ENCODE measurements at places on chromosomes 1 and 21.
A peak's percentile ranks its signal among the peaks of the same experiment; 100 is the strongest.

GRCh38 chr1:108570998-108571401 is 11.1 kb downstream of the EEIG2 start:
- DNase-seq, result no peak

GRCh38 chr21:24832961-24833360 is 774.3 kb downstream of the MRPL39 start:
- DNase-seq, result no peak

DNA sequence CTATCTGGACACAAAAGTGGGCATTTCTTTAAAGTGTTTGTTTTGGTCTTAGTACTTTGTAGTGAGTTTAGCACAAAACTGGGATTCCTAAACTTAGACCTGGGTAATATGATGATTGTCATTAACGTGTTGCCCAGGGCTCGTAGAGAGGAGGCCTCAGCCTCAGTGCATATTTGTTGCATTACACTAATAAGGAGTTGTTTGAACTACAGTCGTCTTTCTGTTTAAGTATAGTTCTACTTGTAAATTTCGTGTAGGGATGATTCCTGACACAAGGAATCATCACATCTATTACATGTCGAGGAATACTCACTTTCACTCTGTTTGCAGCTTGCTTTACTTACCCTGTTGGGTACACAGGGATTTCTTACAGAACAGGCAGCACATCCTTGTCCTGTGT is 85.0 kb downstream of the PRDM2 start:
- no peak for DNase-seq

GRCh38 chr1:220757441-220757840 is 9.3 kb downstream of the MTARC2 start:
- no peak for DNase-seq

DNA sequence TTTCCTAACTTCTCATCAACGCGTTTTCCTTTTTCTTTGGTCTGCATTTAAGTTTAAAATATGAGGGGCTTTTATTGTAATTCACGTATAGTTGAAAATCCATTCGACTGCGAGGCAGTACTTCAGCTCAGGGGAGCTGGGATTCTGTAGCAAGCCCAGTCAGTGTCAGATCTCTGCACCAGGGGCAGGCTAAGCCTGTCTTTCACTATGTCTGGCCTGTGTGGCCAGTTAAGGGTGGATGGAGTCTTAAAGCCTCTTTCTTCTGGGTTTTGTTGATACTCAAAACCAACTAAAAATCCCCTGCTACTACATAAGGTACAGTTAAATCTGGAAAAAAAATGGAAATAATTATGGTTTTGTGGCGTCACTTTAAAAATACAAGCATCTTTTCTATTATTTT is 124.7 kb downstream of the TYW3 start:
- DNase-seq, result no peak

- DNase-seq, result no peak
Observed at GRCh38 chr1:100469578-100469977, 68.4 kb upstream of the GPR88 start.

DNA sequence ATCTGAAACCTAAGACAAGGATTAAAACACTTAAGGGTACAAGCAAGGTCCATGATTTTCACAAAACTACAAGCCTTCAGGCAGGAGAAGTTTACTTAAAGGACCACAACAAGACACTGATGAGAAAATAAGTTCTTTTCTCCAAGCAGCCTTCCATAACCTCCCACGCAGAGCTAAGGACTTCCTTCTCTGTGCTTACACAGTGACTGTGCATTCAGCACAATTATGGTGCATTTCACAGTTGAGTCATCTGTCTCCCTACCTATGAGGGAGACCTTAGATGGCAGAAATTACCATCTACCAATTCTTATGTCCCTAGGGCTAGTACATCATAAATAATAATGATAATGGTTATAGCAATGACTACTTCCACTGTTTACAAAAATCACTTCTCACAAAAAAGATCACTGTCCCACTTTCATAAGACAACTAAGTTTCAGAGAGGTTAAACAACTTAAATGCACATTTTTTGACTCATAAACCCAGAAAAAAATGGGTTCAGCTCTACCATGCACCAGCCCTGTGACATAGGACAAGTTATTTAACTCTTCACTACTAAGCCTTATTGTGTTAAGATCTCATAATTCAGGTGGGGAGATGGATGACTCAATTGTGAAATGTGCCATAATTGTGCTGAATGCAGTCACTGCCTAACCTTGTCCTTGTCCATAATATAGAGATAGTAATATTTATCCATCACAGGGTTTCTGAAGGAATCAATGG is 45.3 kb downstream of the TARBP1 start:
- no peak for DNase-seq

- DNase-seq, result no peak
Observed at GRCh38 chr1:9278116-9278515, 14.6 kb upstream of the SPSB1 start.

GRCh38 chr1:87686671-87687070 is 358.0 kb downstream of the LMO4 start:
- no peak for DNase-seq

- no peak for DNase-seq
Observed at GRCh38 chr21:32392299-32392879, 423 bp downstream of the URB1 start.

GRCh38 chr1:201261771-201262547 is 21.3 kb upstream of the PKP1 start:
- no peak for DNase-seq

DNA sequence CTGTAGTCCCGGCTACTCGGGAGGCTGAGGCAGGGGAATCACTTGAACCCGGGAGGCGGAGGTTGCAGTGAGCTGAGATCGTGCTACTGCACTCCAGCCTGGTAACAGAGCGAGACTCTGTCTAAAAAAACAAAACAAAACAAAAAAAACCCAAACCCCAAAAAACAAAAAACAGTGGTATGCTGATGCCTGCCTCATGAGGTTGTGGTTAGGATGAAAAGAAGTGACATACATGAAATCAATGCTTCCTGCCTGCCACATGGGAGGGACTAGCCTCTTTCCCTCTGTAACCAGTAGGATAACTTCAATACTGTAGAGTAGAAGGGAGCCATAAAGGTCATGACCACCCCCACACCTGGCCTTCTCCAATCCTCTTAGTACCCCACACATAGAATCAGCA is 55.2 kb downstream of the TENT5C start:
- DNase-seq, result peak; percentile 32

GRCh38 chr1:37137014-37137413 is 102.7 kb upstream of the GRIK3 start:
- DNase-seq, result no peak

DNA sequence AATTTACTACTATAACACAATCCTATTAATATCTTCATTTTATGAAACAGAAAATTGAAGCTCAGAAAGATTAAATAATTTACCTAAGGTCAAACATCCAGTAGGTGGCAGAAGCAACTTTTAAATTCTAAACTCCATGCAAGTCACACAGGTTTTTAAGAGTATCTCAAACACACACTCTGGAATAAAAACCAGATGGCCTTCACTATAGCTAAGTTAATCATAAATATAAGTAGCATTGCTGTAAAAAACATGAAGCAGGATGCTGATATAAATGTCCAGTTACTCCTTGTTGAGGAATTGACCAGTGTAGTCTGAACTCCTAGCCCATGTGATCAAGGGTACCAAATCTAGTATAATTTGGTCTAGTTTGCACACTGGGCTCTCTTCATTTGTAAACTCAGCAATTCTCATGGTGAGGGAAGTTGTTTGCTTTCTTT is 9.4 kb upstream of the FMO3 start:
- DNase-seq, result no peak

- DNase-seq, result no peak
Observed at GRCh38 chr1:28718586-28719331, 18.0 kb upstream of the YTHDF2 start.

DNA sequence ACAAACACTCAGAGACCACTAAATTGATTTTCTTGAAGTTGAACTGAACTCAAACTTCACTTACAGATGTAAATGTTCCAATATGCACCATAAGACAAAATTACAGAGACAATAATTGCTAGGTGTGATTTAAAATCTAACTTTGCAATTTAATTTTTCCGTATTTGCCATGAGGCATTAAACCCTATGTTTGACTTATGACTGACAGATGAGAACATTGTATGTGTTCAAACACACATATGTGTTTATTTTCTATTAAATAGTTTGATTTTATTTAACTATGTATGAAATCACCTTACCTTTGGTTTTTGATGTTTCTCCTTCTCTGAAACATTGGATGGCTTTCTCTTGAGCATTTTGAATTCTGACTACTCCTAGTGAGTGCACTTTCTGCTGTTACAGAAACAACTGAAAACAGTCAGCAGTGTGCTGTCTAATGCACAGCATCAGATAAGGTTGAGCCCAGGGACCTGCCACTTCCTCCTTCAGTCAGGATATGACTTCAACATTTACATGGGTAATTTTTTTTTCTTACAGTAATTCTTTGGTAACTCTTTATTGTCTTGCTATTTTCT is at the start of gene SAMSN1:
TSS of gene SAMSN1 (minus strand) at position 410 of the 575 bp plus-strand sequence. CDS start at position 356, 54 bp downstream.
- DNase-seq, result peak; percentile 59

DNA sequence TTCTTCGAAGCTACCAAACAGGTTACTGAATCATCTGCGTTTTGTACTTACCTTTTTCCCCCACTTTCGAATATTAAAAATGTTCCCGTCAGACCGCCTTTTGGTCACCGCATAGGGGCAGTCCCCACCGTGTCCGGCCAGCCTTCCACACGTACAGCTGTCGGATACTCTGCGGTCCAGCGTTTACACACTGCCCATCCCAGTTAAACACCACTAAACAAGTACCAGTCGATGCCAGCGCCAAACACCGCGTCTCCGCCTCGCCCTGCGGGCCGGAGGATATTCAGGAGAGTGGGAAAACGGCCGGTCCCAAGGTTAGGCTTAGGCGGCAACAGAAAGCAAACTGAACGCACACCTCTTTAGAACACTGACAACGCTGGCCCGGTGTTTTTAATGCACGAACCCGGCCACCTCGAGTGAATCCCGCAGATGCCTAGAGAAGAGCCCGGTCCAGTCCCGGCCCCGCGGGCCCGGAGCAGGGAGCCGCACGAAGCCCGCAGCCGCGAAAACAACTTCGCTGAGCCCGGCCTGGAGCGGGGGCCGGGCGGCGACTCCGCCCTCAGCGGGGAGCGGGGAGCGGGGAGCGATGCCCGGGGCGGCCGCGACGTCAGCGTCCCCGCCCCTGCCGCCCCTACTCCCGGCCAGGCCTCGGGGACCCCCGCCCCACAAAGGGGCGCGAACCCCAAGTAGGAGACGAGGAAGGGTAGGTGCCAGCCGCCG is 730 bp upstream of the PHF13 start:
- no peak for DNase-seq

- DNase-seq, result no peak
Observed at GRCh38 chr1:110007046-110007830, 22.7 kb downstream of the AHCYL1 start.

- no peak for DNase-seq
Observed at GRCh38 chr21:28627691-28628090, 365.0 kb downstream of the LTN1 start.

GRCh38 chr1:195335541-195335940 is 1272.7 kb downstream of the KCNT2 start:
- DNase-seq, result no peak

DNA sequence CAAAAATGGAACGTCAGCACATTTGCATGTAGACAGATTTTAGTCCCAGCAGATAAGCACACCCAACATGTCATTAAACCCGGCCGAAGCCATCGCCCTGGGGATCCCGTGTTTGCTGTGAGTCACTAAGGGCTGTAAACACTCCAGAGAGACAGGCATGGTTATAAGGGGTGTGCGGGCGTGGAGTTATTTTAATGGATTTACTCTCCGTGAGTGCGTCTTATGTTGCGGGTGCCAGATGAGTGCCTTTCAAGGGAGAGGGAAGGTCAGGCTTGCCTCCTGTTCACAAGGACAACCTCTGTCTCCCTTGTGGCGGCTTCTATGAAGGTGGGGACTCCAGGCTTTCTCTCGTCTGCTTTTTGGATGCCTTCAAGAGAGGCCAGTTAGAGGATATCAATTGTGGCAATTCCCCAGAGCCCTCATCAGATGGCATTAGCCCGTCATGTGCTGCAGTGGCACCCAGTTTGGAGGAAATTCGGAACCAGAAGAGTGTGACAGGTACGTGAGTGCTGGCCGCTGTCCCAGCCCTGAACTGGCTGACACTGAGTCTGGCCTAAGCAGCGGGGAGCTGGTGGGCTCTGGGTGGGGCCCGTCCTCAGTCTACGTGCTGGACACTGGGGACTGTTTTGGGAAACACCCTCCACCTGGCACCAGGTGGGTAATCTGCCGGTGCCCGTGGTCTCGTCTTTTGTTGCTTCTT is 223.8 kb upstream of the TMEM51 start:
- no peak for DNase-seq

DNA sequence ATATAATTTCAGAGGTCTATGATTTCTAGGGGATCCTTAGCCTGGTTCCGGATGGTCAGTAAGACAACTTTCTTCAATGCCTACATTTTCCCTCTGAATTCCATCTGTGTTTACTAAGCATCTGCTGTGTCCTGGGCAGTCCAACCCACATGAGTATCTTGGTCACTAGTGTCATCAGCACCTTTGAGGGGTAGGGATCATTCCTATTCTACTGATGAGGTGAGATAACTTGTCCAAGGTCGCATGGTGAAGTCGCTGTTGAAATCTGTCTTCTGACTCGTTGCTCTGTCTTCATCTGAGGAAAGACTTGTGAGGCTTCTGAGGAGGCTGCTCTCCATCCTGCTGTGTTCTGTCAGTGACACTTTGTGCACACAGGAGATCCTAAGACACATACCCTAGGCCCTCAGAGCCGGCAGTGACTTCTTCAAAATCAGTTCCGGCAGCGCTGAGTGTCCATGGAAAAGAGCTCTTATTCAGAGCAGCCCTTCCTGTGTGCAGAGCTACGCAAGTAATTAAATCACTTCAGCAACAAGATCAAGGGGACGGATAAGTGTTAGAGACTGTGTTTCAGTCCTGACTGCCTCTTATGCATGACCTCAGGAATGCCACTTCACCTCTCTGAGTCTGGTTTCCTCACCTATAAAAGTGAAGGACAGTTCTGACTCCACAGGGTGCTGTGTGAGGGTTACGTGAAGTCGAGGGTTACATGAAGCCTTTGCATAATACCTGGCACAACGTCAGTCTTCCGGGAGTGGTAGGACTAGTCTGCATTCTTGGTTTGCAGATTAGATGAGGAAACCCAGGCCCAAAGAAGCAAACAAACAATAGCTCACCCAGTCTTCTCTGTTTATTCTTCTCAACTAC is 28.4 kb downstream of the AK2 start:
- no peak for DNase-seq

GRCh38 chr1:205499789-205500188 is 4.7 kb upstream of the CDK18 start:
- no peak for DNase-seq

- DNase-seq, result no peak
Observed at GRCh38 chr1:24900486-24900849, 29.6 kb downstream of the RUNX3 start.

All from activated gamma-delta T cell treated with Interleukin-2 at 50 U/mL for 16 hours (primary cell).